ENCODE measurements at places on chromosomes 4 and X. TPM values are rescaled to one million over a fixed set of nuclear protein-coding genes. Genes with fewer than 3 reads are reported as not detected.

GRCh38 chr4:149409555-149409962, 406.1 kb downstream of the IQCM start:
- no peaks in the 10 kb centered on the region for H3K36me3 ChIP-seq
- H3K4me3 ChIP-seq = no peak overlapping the region
- no peaks in the 10 kb centered on the region for H3K4me1 ChIP-seq
- no peak overlapping the region for H3K27ac ChIP-seq

DNA sequence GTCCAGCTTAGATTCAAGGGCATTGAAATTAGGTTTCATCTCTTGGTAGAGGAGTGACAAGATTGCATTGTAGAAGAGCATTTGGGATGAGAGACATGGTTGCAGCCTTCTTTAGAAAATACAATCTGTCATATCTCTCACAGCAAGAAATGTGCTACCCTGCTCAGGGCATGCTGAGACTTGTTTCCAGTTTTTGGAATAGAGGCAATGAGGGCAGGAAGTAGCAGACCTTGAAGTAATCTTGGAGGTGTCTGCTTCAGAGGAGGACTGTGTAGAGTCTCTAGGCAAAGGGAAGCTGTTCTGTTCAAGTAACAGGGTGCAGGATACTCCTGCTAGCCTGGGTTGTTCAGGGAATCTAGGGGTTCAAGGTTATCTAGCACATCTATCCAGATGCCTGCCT, 116.1 kb upstream of the ZNF827 start:
- no peaks in the 10 kb centered on the region for H3K36me3 ChIP-seq
- no peak for DNase-seq
- H3K27me3 ChIP-seq = no peaks in the 10 kb centered on the region
- no peak overlapping the region for H3K27ac ChIP-seq

DNA sequence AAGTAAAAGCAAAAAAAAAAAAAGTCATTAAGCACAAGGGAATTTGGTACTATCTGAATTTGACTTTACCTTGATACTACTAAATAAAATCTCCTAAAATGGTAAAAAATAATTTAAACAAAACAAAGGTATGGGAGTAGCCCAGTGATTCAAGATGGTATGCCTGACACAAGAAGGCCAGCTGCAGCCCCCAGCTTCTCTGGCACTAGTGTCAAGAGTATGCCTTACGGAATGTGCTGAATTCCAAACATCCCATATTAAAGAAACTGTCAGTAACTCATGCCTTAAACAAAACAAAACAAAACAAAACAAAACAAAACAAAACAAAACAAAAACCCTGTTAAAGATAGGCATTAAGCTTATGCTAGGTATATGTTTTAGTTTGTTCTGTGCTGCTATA, 80.8 kb downstream of the RASL11B start:
- no peak overlapping the region for H3K27ac ChIP-seq
- H3K4me1 ChIP-seq = no peaks in the 10 kb centered on the region
- H3K4me3 ChIP-seq = no peak overlapping the region
- no peaks in the 10 kb centered on the region for H3K27me3 ChIP-seq

DNA sequence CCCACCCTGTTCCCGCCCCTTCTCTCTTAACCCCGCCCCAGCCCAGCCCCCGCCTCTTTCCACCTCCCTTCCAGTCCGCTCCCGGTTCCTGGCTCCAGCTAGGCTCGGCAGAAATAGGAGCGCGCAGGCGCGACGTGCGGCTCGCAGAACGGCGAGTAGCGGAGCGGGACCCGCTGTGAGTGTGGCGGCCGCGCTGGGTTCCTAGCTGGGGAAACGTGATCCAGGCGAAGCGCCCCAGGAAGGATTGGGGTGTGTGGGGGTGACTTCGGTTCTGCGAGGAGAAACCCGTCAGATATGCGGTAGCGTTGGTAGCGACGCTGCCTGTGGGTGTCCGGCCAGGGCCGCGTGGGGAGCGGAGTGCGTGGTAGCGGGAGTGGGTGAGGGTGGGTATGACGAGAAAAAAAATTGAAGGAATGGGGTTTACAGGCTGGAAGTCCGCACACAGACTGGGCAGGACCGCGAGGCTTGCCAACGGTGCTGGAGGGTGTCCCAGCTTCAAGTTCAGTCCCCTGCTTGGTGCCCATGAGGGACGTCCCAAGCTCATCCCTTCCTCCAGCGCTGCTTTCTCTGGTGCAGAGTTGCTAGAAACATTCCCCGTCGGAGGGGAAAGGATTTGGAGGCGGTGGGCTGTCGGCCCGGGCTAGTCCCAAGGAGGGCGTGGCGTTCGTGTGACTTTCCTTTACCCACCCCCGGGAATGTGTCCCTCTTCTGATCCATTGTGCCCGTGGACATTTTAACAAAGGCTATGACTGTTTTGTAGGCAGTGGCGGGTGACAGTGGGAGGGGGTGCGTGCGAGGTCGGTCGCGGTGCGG, at the start of gene PRRG1:
TSS of gene PRRG1 (plus strand) at position 144 of the 813 bp plus-strand sequence. CDS start 56,886 bp downstream, outside the sequence.
- no peaks in the 10 kb centered on the region for H3K36me3 ChIP-seq
- peaks cover 11% of the 10 kb centered on the region for H3K27me3 ChIP-seq
- H3K4me1 ChIP-seq = no peaks in the 10 kb centered on the region
- H3K4me3 ChIP-seq = peak within 1 kb of the TSS; percentile 49
- peak within 1 kb of the TSS; percentile 70 for H3K27ac ChIP-seq

Gene COL4A6
- total RNA-seq = 1.2 TPM
